ENCODE measurements at places on chromosomes 7 and 10. TPM values are rescaled to one million over a fixed set of nuclear protein-coding genes. Genes with fewer than 3 reads are reported as not detected.

DNA sequence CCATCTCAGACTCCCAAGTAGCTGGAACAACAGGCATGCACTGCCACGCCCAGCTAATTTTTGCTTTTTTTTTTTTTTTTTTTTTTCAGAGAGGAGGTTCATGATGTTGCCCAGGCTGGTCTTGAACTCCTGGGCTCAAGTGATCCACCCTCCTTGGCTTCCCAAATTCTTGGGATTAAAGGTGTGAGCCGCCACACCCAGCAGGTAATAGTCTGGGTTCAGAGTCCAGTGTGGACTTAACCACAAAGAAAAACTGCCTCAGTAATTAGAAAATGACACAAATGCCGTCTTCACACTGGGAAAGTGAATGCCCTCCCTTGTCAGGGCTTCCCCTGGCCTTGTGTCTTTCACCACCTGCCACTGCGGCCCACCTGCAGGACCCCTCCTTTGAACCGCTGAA, 101.1 kb downstream of the RAB11FIP2 start:
- DNase-seq: no peak

GRCh38 chr7:75732764-75733630, 5.7 kb downstream of the HIP1 start:
- no peak for DNase-seq

CLDN15 gene
- total RNA-seq: 19.5 TPM

GPR26 gene
- total RNA-seq: not detected

COBL gene
- not detected for total RNA-seq

DNAH11 gene
- 0.02 TPM for total RNA-seq
